ENCODE measurements at places on chromosomes 4 and X.

- no peak for ATAC-seq
Observed at GRCh38 chrX:81215685-81216084, 13.8 kb downstream of the SH3BGRL start.

GRCh38 chr4:137360761-137361160 lies 171.5 kb downstream of the PCDH18 start:
- no peak for ATAC-seq

DNA sequence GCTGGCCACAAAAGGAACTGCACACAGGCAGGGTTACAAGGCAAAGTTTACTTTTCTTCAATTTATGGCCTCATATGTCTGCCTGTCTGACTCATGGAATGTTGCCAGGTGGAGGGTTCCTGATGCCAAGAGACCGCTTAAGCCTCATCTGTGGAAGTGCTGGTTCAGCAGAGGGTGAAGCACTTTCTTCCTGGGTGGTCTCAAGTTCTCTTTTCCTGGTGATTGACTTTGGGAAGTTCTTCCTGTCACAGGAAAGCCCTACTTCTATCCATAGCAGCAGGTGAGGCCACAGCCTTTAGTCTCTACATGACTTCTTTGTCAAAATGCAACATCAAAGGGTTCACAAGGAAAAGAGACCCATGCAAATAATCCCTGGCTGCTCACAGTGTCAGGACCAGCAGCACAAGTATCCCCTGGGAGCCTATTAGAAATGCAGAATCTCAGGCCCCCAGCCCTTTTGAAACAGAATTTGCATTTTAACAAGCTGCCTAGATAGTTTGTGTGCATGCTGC lies 81.4 kb upstream of the IGFBP7 start:
- ATAC-seq = no peak

DNA sequence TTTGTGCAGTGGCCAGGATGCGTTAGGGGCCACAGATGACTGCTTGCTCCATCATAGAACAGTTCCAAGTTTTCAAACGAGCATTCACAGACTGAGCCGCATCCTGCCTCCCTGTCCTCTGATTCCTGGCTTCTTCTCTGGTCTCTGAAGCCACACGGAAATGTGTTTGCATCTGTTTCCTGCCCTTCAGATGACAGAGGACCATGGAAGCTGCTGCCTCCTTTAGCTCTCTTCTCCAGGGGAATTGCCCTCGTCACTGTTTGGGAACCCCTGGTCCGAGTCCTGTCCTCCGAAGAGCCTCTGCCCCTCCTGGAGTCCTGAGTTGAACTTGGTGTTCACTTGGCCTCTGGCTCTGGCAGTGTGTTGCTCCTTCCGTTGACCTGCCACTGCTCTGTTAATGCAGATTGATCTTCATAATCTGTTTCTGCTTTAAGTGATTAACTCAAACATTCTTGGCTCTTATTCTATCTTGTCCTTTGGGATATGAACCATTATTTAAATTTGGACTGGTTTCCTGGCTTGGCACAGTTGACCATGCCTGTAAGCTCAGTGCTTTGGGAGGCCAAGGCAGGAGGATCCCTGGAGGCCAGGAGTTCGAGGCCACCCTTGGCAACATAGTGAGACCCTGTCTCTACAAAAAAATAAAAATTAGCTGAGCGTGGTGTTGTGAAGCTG lies 96.0 kb downstream of the PTTG2 start:
- ATAC-seq = peak; percentile 66

DNA sequence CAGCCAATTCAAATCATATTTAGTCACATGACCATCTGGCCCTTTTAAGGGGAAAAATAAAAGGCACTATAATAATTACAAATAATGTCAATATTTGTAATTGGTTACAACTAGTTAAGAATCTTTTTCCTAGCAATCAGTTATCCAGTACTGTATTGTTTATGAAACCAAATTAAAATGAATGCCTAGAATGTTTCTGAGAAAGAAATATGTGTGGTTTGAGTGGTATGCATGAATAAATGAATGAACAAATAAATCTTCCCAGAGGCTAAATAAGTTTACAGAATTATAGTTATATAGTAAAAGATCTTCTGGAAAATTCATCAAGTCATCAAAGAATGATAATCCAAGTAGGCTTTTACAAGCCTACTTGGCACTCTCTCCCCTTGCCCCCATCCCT lies 55.8 kb upstream of the F8A3 start:
- no peak for ATAC-seq

DNA sequence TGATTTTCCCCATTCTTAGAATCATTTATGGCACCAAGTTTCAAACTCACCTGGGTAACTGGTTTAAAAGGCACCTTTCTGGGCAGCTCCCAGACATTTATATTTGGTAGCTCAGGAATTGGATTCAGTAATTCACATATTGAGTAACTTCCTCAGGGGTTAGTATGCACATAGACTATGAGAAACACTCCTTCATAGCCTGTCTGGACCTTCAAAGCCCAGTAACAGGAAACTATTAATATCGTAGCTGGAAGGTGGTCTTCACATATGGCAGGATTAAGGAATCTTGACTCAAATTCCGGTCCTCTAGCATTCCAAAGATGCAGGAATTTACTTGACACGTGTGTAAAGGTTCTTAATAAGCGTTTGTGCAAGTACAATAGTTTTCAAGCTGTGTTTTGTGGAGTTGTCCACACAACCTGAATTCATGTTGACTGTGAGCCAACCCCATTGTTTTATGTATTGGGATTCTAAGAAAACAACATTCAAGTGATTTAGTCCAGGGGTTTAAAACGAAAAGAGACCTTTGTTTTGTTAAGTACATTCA lies 78.4 kb downstream of the PLS3 start:
- ATAC-seq = no peak

GRCh38 chrX:100615005-100615404 lies 21.6 kb downstream of the TSPAN6 start:
- no peak for ATAC-seq

- no peak for ATAC-seq
Observed at GRCh38 chr4:154618708-154619315, 6.4 kb upstream of the FGG start.

- no peak for ATAC-seq
Observed at GRCh38 chr4:108596344-108596743, 24.0 kb upstream of the RPL34 start.

DNA sequence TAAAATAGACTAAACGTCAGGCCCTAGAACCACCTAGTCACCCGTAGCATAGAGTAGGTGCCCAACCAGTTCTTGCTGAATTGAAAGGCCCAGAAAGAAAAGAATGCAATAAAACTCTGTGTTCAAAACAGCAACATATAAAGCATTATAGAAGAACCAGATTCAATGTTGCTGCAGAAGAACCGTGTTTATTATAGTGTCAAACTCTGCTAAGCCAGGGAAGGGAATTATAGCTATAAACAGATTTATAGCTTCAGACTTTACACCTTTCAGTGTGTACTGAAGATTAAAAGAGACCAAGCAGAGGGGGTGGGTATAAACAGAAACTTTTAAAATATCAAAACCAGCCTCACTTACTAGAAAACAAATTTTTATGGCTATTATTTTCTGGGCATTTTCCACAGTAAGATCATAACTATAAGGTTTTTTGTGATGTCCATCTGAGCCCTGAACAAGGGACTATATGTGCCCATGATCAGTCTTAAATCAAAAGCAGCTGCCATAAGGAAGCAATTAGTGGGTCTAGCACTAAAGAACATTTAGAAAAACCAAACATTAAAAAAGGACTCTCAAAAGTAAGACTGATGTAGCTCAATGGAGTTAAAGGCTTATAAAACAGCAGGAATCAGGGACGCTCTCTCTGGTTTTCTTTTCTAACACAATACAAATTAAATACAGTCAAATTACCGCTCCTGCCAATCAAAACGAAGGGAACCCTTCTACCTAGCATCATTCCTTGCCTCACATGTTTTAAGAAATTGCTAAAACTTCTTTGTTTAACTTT lies 219.7 kb upstream of the ETNPPL start:
- no peak for ATAC-seq

GRCh38 chr4:120829113-120829831 lies 93.3 kb downstream of the PRDM5 start:
- no peak for ATAC-seq

GRCh38 chr4:26317766-26318165 lies 3.0 kb upstream of the RBPJ start:
- ATAC-seq = no peak

DNA sequence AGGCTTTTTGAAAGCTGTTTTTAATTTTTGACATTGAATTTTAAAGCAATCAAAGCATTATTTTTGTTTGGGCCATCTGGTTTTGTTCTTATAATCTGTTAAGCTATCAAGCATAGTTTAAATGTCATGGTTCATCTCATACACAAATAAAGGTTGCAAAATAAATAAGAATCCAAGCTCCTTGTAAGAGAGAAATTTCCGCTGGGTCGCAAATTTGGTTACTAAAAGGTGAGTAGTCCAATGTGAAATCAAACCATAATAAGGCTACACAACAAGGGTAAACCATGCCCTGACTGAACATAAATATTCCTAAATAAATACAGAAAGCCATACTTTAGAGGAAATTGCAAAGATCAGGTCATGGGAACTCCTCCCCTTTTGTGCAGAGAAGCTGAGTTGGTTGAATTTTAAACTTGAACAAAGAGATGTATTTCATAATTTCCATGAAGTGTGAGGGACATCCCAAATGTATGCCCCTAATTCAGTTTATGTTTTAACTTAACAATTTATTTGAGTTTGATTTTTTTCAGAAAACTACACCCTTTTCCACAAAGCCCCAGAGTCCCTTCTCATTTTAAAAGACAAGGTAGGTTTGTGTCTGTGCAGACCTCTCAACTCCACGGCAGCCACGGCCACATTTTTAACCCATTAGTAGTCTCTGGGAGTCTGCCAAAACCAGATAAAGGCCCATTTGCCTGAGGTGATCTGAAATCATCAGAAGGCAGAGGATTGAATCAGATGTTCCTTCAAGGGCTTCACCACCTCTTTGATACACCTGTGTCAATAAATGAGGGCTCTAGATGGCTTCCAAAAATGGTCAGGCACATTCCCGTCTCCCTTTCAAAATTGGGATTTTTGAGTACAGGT lies 85.2 kb downstream of the PLAC1 start:
- no peak for ATAC-seq

GRCh38 chrX:2690856-2691542 lies at the start of gene CD99:
Gene CD99, plus strand, starts transcription at chrX:2691295. Its CDS starts 66 bp downstream, at chrX:2691361.
- ATAC-seq = peak; percentile 96

DNA sequence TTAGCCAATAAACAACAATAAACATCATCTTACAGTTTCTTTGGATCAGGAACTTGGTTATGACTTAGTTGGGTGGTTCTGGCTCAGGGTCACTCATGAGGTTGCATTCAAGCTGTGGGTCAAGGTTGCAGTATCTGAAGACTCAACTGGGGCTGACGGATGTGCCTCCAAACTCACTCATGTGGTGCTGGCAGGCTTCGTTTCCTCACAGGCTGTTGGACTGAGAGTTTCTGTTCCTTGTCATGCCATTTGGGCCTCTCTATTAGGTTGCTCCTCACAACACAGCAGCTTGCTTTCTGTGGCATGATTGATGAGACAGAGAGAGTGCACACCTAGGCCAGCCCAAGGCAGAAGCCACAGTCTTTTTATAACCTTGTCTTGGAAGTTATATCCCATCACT lies 20.7 kb downstream of the FRMPD3 start:
- ATAC-seq = no peak

DNA sequence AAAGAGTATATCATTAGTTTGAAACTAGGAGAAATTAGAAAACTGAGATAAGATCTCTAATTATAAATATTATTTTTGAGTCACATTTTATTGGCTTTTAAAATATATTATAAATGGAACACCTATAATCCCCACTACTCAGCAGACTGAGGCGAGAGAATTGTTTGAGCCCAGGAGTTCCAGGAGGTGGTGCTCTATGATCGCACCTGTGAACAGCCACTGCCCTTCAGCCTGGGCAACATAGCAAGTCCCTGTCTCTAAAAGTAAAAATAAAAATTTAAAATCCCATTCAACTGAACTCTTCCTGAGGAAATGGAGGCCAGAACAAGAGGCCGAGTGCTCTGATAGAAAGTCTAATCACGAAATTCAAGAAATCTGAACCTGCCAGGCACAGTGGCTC lies 6.3 kb upstream of the C4orf36 start:
- ATAC-seq = no peak

GRCh38 chrX:38117485-38117884 lies 103.2 kb downstream of the SRPX start:
- no peak for ATAC-seq

DNA sequence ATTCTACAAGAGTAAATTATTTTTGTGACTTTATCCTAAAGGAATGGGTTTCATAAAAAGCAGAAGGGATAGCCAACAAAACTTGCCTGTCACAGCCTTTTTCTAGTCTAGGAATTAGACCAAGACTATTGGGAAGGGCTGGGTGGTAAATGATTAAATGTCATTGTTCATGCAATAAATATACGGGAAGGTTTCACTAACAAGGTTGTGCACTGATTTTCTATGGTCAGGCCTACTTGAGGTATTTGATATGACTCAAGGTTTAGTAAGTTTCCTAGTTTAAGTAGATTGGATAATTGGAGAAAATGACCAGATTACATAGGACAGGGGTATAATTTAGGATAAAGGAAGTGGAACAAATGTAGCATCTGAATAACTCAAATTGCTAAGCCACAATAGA lies 249.1 kb upstream of the BMP3 start:
- ATAC-seq = no peak

- ATAC-seq = no peak
Observed at GRCh38 chrX:149987613-149988012, 49.3 kb upstream of the EOLA2 start.

- ATAC-seq = peak; percentile 53
Observed at GRCh38 chr4:83356899-83357661, 22.4 kb upstream of the HPSE start.

DNA sequence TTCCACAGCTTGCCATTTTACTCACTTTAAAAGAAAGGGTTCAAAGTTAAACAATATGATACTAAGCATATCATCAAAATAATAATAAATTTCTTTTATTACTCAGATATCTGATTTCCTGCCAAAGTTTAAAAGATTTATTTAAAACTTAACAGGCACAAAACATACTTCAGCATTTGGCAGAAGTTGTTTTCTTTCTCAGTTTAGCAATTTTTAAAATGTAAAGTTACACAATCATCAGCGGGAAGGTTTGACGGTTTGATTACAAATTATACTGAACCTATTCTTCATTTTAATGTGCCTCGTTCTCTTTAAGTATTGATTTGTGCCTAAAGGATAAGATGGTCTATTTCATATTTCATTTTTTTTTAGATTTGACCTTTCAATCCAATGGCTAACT lies 227.2 kb downstream of the APBB2 start:
- ATAC-seq = no peak

All from gastroesophageal sphincter (tissue), 4 donors.